NCI-H1436 treated with DMSO at 0.1 percent for 48 hours (cell line): ENCODE measurements at places on chromosomes 16 and 17.

- no peak for DNase-seq
Observed at GRCh38 chr16:78584213-78584860, 484.9 kb downstream of the WWOX start.

- no peak for DNase-seq
Observed at GRCh38 chr17:5226940-5227878, 7.5 kb downstream of the SCIMP start.

DNA sequence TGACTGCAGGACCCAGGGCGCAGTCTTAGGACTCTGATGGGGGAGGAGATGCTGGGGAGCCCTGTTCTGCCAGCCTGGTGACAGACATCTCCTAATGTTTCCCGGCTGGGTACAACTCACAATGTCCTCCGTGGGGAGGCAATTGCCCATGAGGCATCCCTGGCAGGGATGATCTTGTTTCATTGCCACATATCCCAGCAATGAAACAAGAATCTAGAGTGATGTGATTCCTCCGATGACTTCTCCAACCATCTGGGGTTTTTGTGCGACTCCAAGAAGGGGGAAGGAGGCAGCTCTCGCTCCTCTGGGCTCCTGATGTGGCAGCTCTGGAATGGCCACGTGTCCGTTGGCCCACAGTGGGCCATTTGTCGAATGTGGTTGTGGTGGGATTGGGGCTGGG is 255.8 kb downstream of the SEC14L1 start:
- no peak for DNase-seq

GRCh38 chr16:89216315-89217137 is 977 bp upstream of the ZNF778 start:
- DNase-seq = peak; percentile 45

DNA sequence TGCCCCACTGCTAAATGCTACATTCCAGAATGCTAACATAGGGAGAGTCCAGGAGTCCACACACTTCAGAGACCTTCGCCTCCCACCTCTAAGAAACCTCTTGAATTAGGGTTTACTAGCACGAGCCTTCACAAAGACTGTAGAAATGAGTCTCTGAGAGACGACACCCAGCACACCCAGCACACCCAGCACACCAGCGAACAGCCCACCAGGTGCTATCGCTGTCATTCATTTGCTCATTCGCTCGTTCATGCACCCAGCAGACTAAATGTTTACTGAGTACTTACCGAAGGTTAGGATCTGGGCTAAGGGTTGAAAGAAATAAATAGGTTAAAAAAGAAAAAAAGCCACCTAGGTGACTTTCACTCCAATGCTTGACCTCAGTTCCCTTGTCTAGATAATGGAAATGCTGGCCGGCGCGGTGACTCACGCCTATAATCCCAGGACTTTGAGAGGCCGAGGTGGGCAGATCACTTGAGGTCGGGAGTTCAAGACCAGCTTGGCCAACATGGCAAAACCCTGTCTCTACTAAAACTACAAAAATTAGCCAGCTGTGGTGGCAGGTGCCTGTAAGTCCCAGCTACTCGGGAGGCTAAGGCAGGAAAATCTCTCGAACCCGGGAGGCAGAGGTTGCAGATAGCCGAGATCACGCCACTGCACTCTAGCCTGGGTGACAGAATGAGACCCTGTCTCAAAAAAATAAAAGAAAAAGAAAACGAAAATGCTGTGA is 100.8 kb downstream of the ADCY9 start:
- no peak for DNase-seq

DNA sequence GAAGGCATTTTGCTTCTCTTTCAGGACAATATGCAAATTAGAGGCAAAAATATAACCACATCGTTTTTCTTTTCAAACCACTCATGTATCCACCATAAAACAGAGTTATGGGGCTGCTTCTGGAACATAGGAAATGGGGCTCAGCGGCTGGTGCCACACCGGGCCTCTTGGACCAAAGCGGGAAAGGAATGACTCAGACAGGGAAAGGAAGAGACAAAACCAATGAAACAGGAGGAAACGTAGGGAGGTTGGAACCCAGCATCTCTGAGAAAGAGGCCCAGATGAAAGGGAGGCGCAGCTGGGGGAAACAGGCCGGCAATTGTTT is 28.5 kb downstream of the CUEDC1 start:
- no peak for DNase-seq

DNA sequence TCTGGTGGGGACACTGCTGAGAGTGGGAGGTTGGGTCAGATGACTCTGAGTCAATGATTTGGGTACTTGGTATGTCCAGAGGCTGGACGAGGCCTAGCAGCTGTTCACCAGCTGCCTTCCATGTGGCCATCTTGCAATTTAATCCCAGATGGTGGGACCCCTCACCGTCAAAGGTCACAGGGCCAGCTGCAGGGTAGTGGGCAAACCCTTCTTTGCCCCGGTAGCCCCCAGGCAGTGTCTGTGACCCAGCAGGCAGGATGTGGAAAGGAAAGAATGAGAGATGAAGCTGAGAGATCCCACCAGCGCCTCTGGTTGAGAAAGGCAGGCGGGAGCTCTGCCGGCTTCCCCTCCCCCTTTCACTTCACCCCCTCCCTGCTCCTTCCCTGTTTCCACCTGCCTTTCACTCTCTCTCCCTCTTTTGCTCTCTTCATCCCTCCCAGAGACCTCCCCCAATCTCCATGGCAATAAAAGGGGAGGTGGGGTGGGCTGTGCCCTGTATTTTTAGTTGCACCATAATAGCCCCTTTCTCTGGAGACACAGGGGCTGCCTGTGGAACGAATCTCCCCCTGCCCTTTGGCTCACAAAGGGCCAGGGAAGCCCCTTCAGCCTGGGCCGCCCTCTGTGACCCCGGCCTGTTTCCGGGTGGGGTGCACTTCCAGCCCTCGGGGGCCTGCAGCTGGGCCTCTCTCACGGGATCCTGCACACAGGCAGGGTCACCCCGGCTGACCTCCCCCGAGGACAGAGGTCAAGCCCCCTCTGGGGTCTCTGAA is 20.2 kb downstream of the CDK5RAP3 start:
- DNase-seq = peak; percentile 62

DNA sequence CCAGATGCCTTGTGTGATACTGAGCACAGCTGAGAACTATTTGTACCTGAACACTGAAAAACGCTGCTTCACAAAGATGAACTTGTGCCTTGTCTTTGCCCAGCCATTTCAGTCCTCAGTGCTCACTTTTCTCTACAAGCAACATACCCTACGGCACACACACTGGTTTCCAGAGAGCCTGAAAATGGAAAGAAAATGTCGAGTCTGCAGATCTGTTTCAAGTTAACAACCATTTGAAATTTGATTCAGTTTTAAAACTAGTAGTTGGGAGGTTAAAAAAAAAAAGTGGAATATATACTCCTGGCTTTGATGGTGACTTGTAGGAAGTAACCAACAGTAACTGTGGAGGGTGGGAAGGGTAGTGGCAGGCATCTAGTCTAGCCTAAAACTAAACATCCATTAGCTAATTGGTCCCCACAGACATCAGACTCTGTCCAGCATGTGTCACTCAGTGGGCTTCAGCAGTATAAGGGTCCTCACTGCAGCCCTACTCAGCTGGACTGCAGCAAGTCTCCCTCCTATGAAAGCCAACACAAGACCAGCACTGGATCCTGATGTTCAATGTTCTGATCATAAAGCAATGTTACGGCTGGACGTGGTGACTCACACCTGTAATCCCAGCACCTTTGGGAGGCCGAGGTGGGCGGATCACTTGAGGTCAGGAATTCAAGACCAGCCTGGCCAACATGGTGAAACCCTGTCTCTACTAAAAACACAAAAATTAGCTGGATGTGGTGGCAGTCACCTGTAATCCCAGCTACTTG is 27.1 kb downstream of the ERN1 start:
- no peak for DNase-seq

DNA sequence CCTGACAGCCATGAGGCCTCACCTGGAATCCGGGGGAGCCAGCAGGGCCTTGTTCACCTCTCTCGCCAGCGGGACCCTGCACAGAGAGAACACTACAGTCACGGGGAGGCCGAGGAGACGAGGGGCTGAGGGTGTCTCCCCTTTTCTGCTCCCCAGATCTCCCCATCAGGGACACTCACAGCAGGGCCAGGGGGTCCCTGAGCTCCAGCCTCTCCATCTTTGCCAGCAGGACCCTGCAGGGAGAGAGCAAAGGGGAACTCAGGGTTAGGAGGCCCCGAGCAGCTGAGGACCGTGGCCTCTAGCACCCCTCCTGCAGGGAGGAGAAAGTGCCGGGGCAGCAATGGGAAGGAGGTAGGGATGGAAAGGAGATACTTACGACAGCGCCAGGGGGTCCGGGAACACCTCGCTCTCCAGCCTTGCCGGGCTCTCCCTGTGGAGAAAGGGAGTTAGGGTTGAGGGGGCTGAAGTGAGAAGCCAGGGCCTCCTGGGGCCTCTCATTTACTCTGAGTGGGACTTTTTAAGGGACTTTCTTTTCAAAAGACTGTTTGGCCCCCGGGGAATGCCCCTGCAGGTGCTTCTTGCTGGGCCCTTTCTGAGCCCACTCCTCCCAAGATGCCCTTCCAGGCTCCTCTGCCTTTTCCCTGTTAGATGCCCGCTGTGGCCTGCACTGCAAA is 8.7 kb downstream of the COL1A1 start:
- DNase-seq = no peak

GRCh38 chr17:77375917-77376651 is 235.3 kb downstream of the SEC14L1 start:
- DNase-seq = no peak

DNA sequence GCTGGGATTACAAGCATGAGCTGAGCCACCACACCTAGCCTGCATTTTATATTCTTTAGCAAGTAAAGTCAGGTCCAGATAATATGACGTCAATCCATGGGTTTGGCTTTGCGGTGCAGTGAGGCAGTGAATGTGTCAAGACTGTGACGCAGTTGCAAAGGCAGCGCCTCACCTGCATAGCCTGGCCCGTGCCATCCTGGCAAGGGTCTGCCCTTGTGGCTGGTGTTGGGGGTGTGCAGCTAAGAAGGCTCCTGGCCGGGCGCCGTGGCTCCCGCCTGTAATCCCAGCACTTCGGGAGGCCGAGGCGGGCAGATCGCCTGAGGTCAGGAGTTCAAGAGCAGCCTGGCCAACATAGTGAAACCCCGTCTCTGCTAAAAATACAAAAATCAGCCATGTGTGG is 7.0 kb downstream of the PDF start:
- DNase-seq = no peak

GRCh38 chr16:85673529-85674417 is 15.0 kb downstream of the GINS2 start:
- no peak for DNase-seq

DNA sequence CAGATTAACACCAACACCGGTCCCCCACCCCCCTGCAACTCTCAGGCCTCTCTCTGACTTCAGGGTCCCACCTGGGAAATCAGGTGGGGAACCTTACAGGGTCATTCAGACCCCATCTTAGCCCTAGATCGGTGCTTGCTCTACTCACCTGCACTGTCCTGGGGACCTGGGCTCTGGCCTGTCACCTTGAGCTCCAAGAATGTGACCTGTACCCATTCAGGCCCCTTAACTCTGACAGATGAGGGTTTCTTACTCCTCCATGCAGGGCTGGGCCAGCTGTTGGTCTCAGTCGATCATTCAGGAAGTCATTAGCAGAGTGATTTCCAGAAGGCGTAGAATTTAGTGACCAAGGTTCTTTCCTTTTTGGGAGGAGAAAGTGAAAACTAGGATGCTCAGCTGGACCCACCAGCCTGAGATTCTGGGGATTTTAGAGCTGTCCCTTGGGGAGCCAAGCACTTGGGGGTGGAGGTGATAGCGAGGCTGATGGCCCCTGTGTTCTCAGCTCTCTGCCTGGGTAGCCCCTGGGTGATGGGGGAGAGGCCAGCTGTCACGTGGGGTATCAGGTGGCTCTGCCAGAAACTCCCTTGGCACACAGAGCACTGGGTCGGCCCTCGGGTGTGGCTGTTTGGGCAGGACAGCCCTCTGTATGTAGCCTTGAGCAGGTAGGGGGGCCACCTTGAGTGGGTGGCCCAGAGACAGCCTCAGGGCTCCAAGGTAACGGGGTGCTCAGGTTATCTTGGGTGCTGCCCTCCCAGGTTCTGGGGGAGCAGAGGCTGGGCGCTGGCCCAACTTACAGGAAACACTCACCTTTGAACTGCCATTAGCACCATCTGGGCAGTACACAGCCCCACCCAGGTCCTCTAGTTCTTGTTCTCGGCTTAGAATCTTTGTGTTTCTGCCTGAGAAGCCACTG is 724 bp downstream of the MVP start:
- no peak for DNase-seq

DNA sequence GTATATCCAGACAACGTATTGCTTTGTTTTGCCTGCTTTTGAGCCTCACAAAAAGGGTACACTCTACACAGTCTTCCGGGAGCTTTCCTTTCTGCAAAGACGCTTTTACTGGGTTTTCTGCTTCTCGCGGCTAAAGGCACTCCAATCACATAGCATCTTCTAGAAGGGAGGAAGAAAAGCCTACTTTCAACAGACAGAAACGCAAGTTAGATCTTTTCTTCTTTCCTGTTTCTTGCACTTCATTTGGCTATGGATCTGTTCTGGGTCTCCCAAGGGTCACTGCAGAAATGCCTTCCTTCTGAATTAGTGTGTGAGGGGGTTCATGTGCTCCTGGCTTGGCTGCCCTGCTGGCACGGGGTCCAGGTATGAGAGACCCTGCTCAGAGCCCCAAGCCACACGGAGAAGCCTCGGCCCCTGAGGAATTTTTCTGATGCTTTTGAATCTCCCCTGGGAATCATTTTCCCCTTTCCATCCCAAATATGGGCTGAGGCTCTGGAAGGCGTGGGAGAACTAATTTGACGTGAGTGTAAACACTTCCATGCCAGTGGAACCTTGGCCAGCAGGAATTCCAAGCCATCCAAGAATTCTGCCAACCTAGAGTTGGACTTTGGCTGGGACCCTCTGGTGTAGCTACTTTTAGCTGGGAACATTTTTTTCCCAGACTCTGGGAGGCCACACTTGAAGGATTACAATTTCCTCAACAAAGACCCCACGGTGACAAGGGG is 49.6 kb upstream of the NKD1 start:
- DNase-seq = no peak

DNA sequence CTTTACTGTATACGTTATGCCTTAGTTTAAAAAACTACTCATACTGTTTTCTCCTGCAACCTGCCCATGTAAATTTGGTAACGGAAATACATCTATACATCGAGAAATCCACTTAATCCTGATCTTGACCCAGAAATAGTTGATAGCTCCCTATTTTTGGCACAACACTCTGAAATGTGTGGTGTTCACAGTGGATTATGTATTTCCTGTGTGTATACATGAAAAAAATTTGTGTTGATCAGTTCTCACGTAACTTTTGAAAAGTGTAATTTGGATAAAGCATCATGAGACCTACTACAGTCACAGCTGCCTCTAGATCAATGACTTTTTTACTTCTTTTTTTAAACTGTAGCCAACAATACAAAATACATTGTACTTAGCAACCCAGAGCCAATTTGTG is 90.7 kb downstream of the VMP1 start:
- no peak for DNase-seq

DNA sequence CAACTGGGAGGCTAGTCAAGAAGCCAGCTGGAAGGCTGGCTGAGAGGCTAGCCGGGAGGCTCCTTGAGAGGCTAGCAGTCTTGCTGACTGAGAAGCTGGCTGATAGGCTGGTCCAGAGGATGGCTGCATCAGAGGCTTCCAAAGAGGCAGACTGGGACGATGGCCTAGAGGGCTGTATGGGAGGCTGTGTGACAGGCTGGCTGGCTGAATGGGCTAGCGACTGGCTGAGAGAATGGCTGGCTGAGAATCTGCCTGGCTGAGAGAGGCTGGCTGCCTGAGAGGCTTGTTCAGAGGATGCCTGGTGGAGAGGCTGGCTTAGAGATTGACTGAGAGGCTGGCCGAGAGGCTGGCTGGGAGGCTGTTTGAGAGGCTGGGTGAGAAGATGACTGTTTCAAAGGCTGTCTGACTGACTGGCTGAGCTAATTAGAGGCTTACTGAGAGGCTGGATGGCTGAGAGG is 34.8 kb upstream of the ACSM2B start:
- DNase-seq = no peak
